ENCODE measurements at places on chromosomes 13 and 19.

DNA sequence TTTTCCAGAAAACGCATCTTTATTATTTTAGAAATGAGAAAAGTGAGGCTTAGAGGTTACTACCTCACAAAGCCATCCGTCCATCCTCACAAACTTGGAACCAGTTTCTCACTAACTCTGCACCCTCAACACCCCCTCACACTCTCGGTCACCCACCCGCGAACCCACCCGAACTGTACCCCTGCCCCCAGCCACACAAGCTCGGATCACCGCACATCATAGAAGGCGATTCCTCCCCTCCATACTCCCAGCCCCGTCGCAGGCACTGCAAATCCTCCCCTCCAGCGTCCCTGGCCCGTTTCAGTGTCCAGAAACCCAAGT lies 238 bp downstream of the ZNF260 start:
- DNase-seq, result no peak

GRCh38 chr13:93476175-93476574 lies 249.6 kb downstream of the GPC6 start:
- no peak for DNase-seq

DNA sequence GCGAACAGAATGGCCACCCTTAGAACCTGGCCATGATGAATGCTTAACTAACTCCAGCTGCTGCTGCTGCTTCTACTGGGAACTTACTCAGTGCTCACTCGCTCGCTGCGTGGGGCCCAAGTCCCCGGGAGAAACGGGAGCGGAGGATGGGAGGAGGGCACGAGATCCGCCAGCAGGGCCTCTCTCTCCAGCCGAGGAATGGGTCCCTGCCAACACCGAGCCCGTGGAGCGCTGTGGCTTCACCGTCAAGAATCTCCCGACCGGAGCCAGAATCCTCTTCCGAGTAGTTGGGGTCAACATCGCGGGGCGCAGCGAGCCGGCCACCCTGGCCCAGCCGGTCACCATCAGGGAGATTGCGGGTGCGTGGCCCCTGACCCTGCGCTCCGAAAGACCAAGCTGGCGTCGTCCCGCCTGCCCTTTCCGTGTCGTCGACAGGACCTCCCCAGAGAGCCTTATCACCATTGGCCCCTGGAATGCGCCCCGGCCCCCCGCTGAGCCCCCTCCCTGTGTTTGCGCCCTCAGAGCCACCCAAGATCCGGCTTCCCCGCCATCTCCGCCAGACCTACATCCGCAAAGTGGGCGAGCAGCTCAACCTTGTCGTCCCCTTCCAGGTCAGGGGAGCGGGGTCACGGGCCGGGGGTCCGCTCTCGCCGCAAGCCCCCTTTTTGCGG lies 17.8 kb upstream of the EMC10 start:
- no peak for DNase-seq

DNA sequence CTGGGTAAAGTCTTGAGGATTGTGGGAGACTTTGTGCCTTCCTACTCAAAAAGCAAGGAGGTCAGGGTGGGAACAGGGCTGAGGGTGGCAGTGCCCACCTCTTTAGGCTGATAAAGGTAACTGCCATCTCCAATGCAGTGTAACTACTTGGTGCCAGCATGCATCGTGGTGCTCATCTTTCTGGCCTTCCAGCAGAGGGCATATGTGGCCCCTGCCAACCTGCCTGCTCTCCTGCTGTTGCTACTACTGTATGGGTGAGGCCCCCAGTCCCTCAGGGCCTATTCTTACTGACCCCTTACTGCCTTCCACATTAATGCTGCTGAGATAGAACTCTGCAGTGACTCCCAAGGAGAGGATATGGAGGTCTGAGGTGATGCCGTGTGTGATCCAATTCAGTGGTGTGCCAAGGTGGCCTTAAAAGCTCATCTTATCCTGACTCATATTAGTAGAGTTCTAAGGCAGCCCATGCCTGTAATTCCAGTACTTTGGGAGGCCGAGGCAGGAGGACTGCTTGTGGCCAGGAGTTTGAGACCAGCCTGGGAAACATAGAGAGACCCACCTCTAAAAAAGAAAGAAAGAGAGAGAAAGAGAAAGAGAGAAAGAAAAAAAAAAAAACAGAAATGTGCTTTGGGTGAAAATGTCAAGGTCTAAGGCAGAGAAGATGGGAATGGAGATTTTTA lies 9.7 kb upstream of the ARHGAP45 start:
- DNase-seq, result no peak

- no peak for DNase-seq
Measured at GRCh38 chr13:73368608-73369007, 309.8 kb downstream of the KLF5 start.

Data from BE2C (cell line).